ENCODE measurements at places on chromosomes 16 and 17.

DNA sequence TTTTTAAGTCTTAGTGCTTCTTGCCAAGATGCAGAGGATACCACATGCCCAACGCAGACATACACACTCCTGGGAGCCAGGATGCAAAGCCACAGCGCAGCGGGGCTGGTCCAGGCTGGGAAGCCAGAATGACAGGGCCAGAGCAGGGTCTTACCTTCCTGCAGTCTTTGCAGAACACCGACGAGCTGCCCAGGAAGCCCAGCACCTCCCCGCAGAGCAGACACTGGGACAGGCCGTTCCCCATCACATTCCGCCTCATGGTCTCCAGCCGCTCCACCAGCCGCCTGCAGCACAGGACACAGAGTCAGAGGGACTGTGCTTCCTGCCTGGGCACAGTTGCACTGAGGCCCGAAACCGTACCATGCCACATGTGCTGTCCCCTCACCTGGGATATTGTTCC, 33.3 kb downstream of the RPH3AL start:
- no peak for DNase-seq

DNA sequence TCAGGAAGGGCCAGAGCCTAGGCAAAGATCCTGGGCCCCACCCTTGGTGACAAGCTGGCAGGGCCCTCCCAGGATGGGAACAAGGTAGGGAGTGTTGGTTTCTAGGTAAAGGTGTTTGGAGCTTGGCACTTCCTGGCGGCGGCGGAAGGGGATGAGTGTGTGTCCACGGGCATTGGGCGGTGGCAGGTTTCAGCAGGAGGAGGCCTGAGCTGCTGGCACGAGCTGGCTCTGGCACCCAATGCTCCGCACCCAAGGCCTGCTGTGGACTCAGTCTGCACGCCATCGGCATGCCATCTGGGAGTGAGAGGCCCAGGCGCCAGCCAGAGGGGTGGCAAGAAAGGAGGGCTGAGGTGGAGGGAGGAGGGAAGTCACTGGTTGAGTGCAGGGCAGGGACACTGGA, 46.9 kb upstream of the TAC4 start:
- no peak for DNase-seq

- no peak for DNase-seq
Measured at GRCh38 chr17:5624211-5624610, 39.9 kb upstream of the NLRP1 start.

DNA sequence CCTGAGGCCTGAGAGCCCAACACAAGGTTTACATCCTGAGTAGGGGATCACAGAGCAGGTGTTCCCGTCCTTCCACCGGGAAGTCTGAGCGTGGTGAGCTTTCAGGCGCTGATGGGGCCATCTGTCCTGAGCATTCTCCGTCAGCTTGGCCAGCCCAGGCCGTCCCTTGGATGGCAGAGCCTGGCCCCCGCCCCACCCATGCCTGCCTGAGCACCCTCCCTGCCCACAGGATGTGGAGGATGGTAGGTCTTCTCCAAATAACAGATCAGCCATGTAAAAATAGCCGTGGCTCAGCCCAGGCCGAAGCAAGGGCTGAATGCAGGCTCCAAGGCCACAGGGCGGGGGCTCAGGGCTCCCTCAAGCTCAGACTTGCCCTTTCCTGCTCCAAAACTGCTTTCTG, 20.2 kb downstream of the SPNS2 start:
- DNase-seq = no peak

DNA sequence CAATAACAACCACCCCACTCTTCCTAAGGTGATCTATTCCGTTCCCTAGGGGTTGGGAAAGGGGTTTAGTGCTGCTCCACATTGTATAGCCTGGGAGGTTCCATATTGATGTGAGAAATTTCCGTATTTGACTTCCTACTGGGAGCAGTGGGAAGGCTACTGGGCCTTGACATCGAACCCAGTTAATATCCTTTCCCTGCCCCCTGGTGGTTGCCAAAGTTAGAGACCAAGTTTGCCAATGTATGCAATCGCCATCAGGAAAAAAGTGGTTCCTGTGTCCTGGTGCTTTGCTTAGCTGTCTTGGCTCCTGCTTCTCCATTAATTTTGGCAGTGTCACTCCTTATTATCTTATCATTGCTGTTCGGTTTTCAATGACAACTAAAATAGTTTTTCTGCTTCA, 914.9 kb downstream of the KCNJ2 start:
- DNase-seq = peak; percentile 55

Data from small intestine (tissue), 16 donors.